ENCODE measurements at places on chromosomes 1 and 21.

DNA sequence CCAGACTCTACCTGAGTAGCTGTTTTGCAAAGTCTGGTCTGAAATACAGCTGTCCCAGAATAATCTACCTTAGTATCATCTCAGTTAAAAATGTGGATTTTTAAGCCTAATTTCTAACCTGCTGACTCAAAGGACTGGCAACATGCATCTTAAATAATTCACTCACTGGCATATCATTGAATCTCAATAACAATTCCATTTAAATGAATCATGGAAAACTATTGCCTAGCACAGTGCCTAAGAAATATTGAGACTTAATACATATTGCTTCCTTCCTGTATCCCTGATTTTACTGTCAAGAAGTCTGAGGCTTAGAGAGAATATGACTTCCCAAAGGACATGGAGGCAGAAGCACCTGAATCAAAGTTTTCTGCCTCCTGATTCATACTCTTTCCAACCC lies 3.1 kb downstream of the CCDC190 start:
- DNase-seq: no peak

DNA sequence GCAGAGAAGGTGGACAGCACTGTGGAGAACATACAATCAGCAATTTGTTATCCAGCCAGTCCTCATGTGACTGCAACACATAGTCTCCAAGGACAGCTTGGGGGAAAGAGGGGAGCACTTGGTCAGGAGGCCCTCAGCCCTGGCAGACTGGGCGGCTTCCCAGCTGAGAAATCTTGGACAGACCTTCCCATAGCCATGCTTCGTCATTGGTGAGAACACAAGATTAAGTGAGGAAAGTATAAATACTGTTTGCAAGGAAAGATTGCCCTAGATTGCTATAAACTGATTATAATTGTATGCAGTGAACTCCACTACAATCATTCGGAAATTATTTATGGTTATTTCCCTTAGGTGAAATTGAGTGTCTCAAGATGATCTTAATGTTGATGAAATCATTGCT lies 131.5 kb downstream of the LMX1A start:
- no peak for DNase-seq

GRCh38 chr1:63784083-63784482 lies 10.3 kb downstream of the ROR1 start:
- DNase-seq: no peak

DNA sequence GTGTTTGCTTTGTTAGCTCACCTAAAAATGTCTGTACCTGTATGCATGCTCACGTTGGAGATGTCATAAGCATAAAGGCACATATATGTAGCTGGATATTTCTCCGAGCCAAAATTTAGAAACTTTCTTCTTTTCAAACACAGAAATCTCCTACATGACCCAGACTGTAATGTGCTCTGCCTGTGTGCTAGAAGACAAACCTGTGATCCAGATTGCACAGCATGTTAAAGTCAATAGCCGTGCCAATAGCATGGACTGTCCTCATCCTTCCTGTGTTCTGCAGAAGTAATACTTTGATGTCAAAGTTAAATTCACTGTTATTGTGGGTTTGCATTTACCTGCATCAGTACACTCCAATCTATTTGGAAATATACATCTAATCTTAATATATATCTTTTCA lies 346.2 kb upstream of the ZRANB2 start:
- DNase-seq: no peak

DNA sequence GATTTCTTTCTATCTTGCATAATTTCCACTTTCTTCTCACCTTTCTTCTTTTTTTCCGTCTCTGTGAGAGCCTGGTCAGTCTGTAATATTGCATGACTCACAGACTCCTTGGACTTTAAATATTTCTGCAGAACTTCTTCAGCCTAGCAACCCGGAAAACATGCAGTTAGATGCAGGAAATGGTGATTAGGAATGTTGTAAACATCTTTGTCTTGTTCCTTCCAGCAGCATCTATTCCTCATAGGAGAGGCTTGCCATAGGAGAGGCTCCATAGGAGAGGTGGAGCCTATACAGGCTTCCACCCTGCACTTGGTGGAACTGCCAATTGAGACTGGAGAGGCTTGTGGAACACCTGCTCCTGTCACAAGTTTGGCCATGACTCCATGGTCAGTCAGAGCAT lies 10.0 kb downstream of the GBP5 start:
- no peak for DNase-seq

DNA sequence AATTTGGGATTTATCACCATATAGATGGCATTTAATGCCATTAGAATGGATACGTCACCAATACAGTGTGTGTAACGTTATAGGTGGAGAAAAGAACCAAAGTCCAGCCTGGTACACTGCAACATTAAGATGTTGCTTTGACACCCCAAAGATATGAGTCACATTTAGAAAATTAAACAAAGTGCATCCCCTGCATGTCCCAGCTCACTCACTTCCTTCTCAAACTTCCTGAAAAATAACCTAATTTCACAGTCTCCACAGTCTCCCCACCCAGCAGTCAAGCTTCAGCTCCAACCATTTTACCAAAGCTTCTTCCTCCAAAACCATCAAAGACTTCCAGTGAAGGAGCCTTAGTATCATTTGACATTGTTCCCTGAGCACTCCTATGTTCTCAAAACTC lies 111.9 kb downstream of the OMA1 start:
- DNase-seq: no peak

DNA sequence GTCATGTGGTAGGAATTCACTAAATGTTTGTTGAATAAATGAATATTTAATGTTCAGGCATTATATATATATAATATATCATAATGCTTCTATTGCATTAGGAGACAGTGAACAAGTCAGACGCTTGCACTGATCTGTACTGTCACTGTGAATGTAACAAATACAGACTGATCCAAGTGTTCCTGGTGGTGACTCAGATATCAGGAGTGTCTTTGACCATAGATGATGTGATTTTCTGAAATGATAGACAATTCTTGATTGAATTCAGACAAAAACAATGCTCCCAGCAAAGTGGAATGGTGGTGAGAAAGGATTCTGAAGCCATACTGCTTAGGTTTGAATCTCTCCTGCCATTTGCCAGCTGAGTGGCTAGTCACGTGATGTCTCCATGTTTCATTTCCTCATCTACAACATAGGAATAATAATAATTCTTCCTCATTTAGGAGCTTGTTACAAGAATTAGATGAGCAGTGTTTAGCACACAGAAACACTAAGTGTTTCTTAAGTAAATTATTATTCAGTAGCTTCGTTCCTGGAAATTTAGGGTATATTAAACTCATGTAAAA lies 71.0 kb downstream of the OLFML2B start:
- DNase-seq: no peak

GRCh38 chr1:62285440-62285839 lies 33.8 kb downstream of the KANK4 start:
- no peak for DNase-seq

- DNase-seq: no peak
Observed at GRCh38 chr21:31997191-31997590, 124.4 kb downstream of the HUNK start.

GRCh38 chr1:119648620-119649004 lies 546 bp upstream of the ZNF697 start:
- no peak for DNase-seq

DNA sequence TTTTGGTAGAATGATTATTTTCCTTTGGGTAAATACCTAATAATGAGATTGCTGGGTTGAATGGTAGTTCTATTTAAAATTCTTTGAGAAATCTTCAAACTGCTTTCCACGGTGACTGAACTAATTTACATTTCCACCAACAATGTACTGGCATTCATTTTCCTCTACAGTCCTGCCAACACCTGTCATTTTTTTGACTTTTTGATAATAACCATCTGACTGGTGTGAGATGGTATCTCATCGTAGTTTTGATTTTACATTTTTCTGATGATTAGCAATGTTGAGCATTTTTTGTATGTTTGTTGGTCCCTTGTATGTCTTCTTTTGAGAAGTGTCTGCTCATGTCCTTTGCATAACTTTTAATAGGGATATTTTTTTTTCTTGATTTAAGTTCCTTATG lies 23.5 kb downstream of the KCNK2 start:
- no peak for DNase-seq

DNA sequence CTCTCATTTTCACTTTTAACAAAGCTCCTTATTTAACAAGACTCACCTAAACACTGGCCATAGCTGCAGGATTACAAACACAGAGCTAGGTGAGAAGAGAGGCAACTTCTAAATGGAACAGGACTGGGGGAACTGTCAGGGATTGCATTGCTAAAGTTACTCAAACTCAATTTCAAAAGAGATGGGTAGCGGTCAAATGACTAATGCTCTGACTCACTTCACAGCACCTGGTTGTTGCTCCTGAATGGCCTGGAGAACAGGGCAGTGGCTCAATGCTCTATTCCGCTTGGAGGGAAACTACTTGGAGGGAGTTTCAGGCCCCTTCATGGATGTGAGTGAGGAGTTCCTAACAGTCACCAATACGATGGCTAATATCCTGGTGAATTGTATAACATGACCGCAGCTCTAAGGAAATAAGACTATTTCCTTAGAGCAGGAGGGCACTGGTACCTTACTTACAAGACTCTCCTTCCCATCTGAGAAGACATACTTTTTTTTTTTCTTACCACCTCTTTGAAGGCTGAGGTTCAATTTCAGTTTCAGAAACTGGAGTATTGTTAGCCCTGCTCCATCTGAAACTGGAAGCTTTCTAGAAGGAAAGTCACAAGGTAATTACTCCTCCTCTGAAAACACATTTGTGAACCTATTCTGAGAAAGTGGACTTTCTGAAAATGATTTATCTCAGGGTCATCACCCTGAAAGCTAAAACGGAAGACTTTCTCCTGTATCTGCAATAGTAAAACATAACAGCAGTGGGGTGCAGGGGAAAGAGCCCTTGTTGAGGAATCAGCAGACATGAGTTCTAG lies 9.5 kb downstream of the DPT start:
- DNase-seq: no peak

GRCh38 chr1:48080331-48081255 lies 83.4 kb upstream of the TRABD2B start:
- DNase-seq: no peak

GRCh38 chr1:206954459-206955342 lies 8.4 kb upstream of the PIGR start:
- DNase-seq: no peak

- DNase-seq: no peak
Observed at GRCh38 chr1:78281580-78281979, 209.2 kb upstream of the PTGFR start.

- DNase-seq: peak; percentile 60
Observed at GRCh38 chr1:111516005-111516535, 12.6 kb upstream of the ADORA3 start.

DNA sequence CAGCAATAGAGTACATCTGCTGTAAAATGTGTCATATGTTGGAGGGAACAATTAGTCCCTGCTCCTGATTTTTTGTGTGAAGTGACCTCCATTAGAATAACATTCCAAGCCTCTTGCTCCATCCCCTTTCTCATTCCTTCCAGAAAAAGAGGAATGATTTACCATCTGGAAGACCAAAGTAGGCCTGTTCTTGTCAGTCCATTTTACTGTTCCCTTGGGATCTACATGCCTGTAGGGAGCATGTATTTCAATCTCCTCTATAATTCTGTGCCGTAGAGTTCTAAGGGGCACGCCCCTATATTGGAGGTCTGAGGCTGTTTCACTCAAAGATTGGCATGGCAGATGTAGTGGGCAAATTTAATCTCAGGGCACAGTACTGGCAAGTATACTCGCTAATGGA lies 48.8 kb upstream of the MAN1A2 start:
- no peak for DNase-seq

DNA sequence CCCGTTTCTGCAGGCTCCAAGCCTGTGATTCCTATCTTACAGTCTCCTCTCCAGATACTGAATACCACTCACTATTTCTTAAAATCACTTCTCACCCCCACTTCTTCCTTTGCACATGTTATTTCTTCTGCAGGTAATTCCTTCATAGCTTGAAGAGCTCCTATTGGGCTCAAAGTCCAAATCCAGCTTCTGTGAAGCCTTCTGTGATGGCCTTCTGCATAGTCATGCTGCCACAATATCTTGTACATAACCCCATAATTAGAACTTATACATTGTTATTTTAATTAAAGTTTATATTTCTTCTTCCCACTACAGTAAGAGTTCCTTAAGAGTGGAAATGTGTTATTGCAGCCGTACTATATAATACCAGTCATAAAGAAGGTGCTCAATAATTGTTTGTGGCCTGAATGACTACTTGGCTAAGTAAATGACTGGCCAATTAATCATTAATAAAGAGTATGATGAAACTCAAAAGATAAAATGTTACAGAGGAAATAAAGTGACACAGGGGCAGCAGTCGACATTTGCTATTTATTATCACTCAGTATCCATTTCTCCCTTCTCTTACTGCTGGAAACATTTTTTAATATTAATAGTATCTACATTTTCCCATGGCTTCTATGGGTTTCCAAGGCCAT lies 886.6 kb downstream of the TTLL7 start:
- DNase-seq: no peak

GRCh38 chr21:41582298-41582840 lies 74.4 kb upstream of the TMPRSS2 start:
- no peak for DNase-seq

DNA sequence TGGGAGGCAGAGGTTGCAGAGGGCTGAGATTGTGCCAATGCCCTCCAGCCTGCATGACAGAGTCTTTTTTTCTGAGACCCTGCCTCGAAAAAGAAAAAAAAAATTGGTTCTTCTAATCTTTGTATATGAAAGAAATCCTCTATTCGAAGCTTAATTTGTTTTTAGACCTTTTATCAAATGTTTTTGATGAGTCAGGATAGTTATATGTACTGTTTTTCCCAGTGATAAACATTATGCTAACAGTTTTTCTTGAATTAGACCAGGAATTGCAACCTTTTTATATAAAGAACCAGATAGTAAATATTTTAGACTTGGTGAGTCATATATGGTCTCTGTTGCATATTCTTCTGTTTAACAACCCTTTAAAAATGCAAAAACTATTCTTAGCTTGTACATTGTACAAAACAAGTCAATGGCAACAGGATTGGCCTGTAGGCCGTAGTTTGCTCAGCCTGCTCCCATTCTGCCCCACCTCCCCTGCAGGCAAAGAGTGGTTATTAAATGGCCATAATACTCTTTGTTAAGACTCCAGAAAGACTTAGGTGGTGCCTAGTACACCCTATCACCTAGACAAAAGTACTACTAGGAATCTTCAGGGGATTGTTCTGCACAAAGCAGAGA lies 45.2 kb downstream of the LYST start:
- no peak for DNase-seq

- DNase-seq: no peak
Observed at GRCh38 chr1:95426772-95427171, 192.8 kb downstream of the RWDD3 start.

GRCh38 chr1:87707411-87707810 lies 378.7 kb downstream of the LMO4 start:
- no peak for DNase-seq

GRCh38 chr1:219466766-219467165 lies 146.1 kb downstream of the ZC3H11B start:
- no peak for DNase-seq

DNA sequence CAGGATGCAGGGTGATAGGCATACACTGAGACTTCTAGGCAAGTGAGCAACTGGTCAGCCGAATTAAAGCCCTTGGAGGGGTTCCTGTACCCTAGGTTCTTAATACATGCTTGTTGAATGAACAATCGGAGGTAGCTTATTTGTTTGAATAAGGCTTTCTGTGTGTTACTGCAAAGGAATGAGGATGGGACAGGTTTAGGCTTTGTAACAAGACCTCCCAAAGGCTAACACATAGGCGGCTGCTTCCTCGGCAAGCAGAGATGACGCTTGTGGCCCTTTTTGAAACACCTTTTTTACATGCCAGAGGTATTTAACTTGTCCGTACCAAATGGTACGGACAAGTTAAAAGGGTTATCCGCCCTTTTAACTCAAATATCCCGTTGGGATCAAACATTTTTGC lies 511.6 kb downstream of the KIF26B start:
- no peak for DNase-seq

Data from T-helper 2 cell (primary cell).